ENCODE measurements at places on chromosomes 11 and 22.

DNA sequence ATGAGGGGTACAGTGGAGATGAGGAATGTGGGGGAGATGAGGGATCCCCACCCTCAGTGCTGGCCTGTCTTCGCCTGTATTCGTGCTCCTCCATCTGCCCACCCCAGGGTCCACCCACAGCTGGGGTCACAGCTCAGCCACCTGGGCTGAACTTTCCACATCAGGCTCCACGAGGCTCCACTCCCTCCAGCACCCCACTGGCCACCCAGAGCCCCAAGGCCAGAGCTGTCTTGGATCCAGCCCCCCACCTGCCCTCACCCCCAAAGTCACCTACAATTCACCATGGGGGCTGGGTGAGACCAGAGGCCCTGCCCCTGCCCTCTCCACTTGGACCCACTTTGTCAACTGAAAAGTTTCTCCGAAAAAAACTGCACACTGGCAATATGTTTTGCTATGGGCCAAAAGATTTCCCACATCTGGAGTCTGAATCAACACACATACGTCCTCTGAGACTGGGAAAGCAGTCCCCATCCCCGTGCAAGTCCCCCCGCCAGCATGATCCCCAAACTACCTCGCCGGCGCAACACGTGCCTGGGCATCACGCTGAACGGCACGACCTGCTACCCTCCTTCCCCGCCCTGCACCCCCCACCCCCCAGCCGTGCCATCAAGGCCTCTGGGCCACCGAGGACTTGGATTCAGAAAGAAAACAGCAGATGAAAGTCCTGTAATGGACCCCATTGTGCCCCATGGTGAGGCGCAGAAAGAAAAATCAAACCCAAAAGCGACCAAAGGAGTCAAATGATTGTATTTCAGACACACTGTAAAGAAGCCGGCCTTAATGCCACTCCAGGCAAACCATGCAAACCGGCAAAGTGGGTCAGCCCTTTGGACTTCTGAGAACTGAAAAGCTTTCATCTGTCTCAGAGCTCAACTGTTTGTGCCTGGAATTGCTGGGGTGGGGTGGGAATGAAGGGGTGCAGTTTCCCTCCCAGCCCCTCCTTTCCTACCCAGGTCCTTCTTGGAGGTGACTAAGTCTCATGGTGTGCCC, 16.5 kb upstream of the GAL start:
- no peak for DNase-seq

DNA sequence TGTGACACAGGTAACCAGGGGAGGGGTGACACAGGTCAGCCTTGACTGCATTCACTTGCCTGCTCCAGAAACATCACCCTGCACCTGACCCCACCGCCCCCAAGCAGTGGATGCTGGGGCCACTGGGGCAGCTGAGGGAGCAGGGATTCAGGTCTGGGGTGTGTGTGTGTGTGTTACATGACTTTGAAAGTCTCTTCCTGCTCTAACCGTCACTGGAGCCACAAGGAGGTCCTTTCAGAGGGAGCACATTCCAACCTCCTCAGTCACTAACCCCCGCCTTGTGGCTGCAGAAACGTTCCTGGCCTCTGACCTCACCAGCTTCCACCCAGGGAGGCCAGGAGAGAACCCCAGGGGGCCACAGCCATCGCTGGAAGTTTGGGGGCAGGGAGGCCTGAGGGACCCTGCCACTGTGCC, 2.9 kb upstream of the FOSL1 start:
- DNase-seq: peak; percentile 71

- peak; percentile 70 for DNase-seq
Measured at GRCh38 chr11:100719809-100720221, 32.7 kb downstream of the ARHGAP42 start.

DNA sequence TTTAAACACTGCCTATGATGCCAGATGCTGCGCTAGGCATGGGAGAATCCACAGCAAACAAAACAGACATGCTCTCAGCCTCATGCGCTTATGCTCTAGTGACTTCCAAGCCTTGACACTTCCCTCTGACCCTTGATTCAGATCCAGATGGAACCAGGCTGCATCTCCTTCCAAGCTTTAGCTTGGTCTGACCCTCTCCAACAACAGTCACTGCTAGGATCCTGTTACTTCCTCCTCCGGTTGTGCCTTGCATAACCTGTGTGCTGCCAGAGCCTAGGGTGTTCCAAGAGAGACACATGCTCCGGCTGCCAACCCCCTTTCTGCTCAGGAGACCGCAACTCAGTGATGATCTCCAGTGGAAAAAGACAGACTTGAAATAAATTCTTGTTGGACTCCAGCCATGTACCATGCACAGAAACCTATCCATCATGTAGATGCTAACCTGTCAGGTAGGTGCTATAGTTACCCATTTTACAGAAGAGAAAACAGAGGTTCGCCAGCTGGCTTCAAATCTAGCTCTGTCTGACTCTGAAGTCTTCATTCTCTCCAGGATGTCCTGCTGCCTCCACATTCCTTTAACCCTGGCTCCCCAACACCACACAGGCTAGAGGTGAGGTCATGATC, 136.3 kb upstream of the TEAD1 start:
- DNase-seq: no peak

- DNase-seq: no peak
Measured at GRCh38 chr11:63858628-63859550, 20.0 kb downstream of the MARK2 start.

DNA sequence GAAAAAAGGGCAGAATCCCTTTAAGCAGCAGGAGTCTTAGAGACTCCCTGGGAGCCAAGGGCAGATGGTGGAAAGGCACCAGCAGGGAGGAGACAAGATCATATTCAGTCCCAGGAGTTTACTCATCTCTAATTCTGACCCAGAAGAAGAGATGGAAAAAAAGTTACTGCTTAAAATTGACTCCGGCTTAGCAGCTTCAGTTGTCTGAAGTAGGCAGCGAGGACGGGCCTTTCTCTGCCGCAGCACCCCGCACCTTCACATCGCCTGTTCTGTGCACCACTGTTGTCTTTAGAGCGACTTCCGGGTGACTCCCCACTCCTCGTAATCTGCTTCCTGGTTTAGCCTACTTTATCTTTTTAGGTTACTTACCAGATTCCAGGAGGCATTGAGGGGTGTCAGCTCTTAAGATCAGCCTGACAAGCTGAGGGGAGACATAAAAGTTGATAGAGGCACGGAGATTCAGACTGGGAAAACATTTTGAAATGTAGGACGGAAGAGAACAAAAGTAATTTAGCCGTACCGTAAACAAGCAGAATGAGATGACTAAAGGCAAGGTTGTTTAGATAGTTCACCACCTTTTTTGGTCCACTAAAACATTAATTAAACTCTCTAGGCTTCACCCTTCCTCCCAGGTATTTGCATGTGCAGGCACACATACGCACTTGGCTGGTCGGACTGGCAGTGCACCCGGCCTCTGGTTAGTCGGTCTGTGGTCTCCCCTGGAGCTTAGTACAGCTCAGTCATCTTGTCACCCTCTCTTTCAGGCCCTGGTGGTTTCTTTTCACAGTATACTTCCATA, 74.3 kb downstream of the CECR2 start:
- DNase-seq: no peak

DNA sequence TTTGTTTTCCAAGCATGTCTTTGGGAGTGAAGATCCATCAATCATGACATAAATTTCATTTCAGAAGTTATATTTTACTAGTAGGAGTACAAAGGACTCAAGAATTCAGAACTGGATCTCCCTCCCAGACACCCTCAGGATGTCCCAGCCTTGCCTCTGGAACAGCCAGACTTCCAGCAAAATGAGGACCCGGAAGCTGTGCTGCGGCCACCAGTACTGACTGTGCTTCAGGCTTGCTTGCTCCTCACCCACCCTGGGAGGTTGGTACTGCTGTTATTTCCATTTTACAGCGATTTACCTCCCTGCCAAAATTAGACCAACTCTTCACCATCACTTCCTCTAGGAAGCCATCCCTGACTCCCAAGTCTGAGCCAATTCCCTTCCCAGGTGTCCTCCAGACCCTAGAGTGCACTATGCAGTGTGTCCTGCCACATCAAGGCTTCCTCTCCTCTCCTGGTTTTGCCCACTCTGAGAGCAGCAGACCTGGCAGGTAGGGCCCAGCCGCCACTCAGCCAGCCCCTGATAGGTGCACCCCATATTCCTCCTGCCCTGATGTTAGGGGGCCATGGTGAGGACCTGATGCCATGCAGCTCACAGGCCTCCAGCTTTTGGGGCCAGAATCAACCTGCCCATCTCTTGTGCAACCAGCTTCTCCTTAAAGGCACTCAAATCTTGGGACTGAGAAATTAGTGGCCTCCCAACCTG, 47.3 kb upstream of the WNT7B start:
- no peak for DNase-seq

GRCh38 chr11:12200279-12200990, 90.0 kb downstream of the MICAL2 start:
- DNase-seq: peak; percentile 71
